ENCODE measurements at places on chromosomes 6 and 20. TPM values are rescaled to one million over a fixed set of nuclear protein-coding genes. Genes with fewer than 3 reads are reported as not detected.

GRCh38 chr6:112148103-112148502, 60.7 kb downstream of the FAM229B start:
- DNase-seq: no peak

Gene OR2J3
- not detected for total RNA-seq

Gene TTK
- total RNA-seq: 3.4 TPM

DNA sequence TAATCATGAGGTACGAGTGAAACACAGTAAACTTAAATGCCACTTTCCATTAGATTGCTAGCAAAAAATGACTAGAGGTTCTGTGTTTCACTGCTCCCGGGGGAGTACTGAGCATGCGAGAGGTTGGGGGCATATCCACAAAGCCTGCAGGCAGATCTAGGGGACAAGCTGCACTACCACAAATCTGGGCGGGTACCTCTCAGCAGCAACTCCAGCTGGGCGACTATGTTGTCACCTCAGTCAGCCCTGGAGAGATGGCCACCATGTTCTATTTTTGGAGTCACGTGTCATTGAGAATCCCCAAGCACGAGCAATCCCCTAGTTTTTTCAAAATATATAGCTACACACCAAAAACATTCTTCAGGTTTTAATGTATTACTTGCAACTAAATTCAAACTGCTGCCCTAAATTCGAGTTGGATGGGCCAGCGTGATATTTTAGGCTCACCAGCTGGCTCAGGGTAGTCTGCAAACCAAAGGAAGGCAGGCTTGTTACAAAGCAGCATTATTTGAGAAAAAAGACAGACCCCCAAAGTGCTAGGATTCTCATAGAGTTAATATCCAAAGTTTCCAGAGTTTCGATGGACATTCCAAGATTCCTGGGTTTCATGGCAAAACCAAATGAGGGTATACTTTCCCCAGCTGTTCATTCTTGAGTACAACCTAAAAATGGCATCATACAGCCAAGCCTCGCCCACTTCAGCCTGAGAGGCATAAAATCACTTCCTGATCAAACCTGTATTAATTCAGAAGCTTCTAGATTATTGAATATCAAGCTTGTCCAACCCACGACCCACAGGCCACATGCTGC, 24.1 kb upstream of the MYLIP start:
- no peak for DNase-seq

- peak; percentile 24 for DNase-seq
Measured at GRCh38 chr6:122400121-122400450, 634 bp downstream of the HSF2 start.

Gene TPX2
- total RNA-seq: 0.57 TPM

DNA sequence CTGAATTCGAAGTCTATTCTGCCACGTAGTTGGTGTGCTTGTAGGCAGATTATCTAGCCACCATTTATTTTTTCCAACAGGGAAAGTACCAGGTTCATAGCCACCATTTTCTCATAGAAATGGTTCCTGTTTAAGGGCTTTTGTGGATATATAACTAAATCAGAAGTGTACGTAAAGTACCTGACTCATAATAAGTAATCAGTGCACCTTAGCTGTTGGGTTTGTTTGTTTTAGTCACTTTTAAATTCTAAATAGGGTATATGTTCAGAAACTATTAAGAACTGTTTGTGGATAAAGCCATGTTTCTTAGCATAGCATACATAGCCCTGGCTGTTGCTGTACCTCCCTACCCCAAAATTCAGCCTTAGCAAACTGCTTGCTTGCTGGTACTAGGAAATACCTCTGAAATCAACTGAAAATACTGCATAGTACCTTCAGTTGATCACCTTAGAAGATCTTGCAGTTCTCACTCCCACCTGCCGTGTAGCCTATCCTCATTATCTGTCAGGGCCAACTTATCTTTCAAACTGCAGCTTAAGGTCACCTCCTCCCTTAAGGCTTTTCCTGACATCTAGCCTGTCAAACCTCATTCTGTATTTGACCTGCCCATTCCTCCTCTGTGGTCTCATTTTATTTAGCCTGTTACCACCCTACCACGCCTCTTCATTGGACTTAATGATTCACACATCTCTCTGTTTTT, 44.6 kb upstream of the COL10A1 start:
- no peak for DNase-seq

GRCh38 chr20:62742550-62742949, 33.9 kb downstream of the NTSR1 start:
- no peak for DNase-seq

GRCh38 chr6:125252891-125253290, 48.9 kb downstream of the HDDC2 start:
- no peak for DNase-seq

DNA sequence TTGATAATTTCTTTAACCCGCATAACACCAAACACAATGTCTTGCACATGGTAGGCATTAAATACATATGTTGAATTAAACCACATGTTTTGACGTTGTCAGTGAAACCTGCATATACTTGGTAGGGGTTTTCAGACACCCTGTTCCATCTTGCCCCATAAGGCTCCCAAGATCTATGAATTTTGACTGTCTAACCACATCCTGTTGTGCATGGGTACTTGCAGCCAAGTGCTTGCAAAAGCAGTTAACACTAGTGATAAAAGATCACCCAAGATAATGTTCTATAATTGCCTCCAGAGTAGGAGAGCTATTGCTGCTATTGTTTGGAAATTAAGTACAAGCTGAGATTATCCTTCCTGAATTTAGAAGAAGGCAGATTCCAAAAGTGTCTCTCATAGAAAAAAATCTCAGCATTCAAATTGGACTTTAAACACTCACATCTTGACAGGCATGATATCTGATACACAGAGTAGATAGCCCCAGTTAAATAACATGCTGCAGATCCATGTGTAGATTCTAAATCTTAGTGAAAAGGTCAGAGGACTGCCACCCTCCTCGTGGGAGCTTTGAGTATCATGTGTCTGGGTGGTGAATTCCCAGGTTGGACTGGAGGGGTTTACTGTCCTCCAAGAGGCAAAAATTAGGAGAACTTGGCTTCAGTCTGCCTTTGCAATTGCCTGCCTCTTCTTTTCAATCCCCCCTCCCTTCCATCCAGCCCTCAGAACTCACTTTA, 25.8 kb upstream of the CCN6 start:
- no peak for DNase-seq

DNA sequence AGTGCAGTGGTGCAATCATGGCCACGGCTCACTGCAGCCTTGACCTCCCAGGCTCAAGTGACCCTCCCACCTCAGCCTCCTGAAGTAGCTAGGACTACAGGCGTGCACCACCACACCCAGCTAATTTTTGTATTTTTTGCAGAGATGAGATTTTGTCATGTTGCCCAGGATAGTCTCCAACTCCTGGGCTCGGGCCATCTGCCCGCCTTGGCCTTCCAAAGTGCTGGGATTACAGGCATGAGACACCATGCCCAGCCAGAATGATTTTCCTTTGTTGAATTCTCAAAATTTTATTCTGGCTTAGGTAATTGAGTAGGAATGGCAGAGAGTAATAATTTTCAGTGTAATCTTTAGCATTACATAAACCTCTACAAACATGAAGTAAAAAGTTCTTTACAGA, 37.1 kb downstream of the SLC16A10 start:
- no peak for DNase-seq

Gene FOXC1
- total RNA-seq: 3.3 TPM

DNA sequence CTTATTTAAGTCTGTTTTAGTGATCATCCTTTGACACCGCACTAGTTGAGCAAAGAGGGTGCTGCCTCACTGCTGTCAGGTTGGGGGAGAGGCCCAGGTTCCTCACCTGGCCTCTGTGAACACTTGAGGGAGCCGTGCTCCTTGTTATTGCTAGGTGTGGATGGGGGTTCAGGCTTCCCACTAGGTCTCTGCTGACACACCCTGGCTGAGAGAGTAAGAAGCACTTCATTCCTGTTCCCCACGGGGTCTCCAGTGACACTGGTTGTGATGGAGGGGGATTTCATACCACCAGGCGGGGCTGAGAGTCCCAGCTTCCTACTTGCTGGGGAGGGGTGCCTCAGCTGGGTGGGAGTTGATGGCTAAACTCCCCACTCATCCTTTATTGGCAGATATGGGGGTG, 11.1 kb upstream of the NOTCH4 start:
- no peak for DNase-seq

- DNase-seq: no peak
Measured at GRCh38 chr6:93992976-93993375, 573.6 kb upstream of the EPHA7 start.

GRCh38 chr20:13041574-13042457, 33.0 kb downstream of the SPTLC3 start:
- no peak for DNase-seq

DNA sequence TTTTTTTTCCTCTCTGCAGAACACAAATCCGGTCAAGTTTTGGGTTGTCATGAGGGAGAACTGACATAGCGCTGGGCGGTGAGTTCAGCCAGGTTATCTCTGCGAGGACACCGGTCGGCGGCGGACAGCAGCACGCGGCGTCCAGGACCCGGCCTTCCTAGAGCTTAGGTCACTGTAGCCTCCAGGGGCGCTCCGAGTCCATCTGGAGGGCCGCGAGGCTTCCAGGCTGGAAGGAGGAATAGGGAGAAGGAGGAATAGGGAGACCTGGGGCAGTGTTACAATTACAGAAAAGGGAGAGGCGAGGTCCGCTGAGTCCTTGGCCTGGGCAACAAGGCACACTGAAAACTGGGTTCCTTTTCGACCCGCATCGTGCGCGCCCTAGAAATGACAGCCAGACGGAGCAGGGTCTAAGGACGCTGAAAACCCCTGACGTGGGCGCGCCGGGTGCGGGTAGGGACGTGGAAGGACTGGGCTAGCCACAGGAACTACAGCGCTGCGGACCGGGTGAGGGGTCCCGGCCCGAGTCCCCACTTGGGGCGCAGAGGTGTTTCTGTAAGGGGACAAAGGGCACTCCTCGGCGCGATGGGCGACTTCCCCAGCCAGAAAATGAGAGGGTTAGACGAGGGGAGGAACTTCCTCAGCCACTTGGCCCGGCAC, 536 bp upstream of the FNDC1 start:
- peak; percentile 17 for DNase-seq

Gene EBF4
- 2.7 TPM for total RNA-seq

Gene ATG5
- 17.1 TPM for total RNA-seq

Gene GFRAL
- total RNA-seq: not detected

DNA sequence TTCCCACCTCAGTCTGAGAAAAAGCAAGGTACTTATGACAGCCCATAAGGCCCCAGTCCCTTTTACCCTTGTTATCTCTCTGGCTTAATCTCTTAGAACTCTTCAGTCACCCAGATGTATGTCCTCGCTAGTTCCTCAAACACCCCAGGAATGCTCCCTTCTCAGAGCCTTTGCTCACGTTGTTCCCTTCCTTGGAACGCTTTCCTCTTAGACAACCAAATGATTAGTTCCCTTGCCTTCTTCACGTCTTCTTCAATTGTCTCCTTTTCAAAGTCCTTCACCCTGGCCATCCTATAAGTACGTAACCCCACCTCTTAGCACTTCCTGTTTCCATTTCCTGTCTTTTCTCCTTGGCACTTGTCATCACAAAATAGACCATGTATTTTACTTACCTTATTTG, 1.1 kb upstream of the APOBEC2 start:
- no peak for DNase-seq

GRCh38 chr6:135181333-135182070, 394 bp downstream of the MYB start:
- DNase-seq: no peak

Gene TRAPPC3L
- 0.24 TPM for total RNA-seq

Measured in heart right ventricle (tissue), 16 donors.